Hypothalamus (tissue), 51 donors: ENCODE measurements at places on chromosomes 2 and 18.

DNA sequence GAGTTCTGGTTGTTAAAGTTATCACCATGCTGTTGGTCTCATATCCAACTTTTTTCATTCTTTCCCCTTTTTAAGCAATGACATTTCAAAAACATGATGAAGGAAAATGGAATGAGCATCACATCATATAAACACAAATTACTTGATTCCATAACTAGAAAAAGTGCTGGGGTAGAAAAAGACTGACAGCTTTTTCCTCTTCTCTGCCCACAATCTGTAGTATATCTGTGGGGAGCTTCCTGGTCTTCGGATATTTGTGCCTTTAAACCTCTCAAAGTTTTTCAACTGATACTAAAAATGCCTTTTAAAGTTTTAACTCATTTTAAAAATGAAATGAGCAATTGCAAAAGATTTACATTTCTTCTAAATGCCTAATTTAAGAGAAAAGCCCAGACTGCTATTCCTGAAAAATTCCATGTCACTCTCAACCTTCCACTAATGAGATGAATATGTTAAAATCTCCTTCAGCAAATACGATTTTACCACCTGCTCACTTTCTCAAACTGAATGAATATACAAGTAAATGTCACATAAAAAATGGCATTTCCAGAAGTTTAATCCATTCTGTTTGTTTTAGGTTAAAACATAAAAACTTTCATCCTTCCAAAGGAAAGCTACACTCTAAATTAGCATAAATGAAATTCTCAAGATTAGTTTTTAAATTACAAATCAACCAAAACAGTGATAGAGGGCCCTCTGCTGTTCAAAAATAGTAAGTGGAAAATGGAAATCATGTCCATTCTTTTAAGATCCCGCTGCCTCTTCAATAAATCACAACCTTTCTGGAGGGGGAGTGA is 2.1 kb downstream of the DNAH7 start:
- no peak for DNase-seq

DNA sequence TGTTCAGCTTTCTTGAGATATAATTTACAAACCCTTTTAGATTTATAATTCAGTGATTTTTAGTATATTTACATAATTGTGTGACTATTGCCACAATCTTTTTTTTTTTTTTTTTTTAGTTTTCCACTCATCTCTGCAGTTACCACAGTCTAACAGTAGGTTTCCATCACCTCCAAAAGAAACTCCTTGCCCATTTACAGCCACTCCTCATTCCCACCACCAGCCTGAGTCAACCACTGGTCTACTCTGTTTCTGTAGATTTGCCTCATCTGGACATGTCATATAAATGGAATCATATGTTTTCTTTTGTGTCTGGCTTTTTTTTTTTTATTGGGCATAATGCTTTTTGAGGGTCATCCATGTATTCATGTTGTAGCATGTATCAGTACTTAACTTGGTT is 16.1 kb downstream of the MTX2 start:
- DNase-seq: no peak

DNA sequence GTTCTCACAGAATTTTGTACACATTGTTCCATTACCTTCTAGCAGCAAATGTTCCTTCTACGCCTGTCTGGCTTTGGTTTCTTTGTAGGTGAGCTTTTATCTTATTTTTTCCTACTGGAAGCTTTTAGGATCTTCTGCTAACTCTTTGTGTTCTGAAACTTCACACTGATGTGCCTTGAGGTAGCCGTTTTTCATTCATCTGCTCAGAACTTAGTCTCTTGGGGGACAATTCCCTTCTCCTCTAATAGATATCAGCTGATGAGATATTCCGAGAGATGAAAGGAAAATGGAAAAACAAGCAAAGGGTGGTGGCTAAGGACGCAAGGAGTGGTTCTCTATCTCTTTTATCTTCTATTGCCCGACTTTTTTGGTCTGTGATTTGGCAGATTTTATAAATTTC is 27.8 kb upstream of the LPIN1 start:
- DNase-seq: no peak

DNA sequence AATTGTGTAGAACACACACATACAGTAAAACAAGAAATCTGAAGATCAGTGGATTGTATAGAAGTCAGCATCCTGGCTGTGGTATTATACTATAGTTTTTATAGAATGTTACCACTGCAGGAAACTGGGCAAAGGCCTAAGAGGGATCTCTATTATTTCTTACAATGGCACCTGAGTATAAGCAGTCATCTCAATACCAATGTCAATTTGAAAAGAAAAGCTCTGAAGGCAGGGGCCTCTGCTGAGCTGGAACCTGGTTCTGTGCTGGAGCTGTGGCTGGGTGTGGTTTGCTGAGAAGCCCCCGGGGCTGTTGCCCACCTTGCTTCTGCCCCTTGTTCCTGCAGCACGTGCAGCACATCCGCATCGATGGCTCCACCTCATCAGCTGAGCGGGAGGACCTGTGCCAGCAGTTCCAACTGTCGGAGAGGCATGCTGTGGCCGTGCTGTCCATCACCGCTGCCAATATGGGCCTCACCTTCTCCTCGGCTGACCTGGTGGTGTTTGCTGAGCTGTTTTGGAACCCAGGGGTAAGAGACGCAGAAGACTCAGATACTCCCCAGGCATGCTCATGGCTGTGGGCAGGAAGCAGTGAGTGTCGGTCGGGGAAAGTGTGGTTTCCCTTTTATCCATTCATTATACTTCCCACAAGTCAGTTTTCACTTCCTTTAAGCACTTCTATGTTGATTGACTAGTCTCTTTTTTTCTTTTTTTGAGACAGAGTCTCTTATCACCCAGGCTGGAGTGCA is 23.5 kb upstream of the RPL37A start:
- no peak for DNase-seq

GRCh38 chr2:173854840-173855239 is 110.3 kb downstream of the SP3 start:
- DNase-seq: no peak

DNA sequence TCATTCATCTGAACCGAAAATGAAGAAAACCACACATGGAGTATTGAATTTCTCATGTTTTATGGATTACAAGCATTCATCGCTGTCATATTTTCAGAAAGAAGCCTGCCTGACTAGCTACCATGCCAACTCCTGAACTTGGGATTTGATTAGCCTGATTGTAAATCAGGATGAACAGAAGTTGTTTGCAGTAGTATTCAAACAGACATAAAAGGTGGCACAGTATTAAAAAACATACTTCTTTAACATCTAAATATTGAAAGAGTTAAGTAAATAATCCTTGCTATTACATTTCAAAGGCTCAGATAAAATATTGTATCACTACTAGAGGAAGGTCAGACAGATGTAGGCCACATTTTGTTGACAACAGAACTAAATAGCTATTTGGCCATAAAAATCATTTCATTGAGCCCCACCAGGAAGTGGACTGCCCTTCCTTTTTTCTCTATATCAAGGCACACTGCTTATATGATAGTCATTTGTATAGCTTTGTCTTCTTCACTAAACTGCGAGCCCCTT is 21.6 kb downstream of the SLC38A11 start:
- no peak for DNase-seq

GRCh38 chr18:56884511-56884910 is 233.4 kb downstream of the WDR7 start:
- no peak for DNase-seq

DNA sequence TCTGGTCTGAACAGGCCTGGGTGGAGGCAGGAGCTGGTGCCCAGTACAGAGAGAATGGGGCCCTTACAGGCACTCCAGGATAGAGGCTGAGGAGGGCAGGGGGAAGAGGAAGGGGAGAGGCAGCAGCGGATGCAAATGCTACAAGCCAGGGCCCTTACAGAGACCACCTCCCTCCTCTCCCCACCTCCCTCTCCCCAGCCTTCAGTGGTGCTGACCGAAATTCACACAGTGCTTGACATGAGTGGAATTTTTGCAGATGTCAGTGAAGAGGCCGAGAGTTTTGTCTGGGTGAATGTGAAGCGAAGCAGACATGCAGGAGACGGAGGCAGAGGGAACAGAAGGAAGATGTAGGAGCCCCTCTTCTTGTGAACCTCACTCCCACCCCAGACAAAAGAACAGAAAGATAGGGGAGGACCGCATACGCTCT is 31.9 kb downstream of the CIB4 start:
- no peak for DNase-seq

GRCh38 chr2:202377207-202377761 is 1.2 kb downstream of the BMPR2 start:
- DNase-seq: peak; percentile 22

DNA sequence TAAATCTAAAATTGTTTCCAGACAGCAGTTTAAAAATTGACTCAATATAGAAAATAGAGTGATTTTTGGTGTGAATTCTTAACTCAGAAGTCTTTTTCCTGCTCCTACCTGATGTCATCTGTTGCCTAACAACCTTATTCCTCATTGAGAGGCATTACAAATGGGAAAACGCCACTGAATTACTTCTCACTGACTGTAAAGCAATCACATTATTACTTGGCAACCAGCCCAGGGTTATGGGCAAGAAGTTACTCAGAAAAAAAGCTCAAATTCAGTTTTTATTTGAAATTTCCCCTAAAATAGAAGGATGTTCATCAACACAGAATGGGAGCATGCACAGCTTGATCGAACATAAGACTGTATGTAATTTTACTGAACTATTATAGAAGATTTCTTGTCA is 201.8 kb upstream of the GULP1 start:
- no peak for DNase-seq

DNA sequence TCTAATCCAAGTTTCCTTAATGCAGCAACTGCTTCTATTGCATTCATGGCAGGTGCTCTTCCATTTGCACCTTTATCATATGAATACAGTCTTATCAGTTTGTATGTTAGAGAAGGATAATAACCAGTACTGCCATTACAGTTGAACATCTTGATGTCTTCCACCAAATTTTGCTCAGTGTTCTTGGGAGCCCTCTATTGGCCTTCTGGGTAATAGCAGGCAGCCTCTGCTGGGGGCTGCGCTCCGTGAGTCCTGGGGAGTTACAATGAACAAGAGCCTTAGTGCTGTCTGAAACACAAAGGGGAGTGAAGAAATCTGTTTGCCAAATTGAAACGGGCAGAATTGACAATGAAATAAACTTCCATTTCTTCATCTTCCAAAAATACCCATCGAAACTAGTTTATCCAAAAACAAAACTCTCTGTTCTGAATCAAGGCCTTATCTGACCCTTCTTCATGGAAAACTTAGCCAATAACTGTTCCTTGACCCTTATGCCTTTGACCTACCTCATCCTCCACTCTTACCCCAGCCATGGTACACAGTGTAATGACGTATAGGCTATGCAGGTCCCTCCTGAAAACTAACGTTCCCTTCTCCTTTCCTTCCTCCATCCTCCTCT is 79.9 kb downstream of the ALK start:
- no peak for DNase-seq

GRCh38 chr2:155145758-155146229 is 447.3 kb downstream of the KCNJ3 start:
- no peak for DNase-seq

DNA sequence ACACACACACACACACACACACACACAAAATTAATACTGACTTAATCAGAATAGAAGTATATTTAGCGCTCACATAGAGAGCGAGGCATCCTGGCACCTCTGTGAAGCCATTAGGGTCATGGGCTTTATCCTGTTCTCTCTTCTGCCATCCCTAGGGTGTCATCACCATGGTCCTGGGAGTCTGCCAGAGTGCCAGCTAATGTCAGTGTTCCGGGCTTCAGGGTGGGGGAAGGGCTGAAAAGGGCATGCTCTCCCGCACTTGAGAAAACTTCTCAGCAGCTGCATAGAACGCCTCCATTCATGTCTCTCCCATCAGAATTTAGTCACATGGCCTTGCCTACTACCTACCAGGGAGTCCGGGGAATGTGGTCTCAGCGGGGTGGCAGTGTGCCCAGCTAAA is 19.7 kb upstream of the DYNC2LI1 start:
- DNase-seq: no peak

DNA sequence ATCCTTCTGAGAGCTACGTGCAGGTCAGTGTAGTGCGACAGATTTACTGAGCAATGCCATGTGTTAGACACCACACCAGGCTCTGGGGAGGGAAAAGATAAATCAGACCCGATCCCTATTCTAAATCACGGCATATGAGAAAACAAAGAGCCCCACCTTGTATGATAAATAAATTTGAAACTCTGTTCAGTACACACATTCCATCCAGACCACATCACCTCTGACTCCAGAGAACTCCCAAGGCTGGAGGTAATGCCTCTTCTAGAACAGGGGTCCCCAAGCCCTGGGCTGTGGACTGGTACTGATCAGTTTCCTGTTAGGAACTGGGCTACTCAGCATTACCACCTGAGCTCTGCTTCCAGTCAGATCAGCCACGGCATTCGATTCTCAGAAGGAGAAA is 77.3 kb downstream of the QPCT start:
- no peak for DNase-seq

GRCh38 chr2:188902901-188903491 is 71.2 kb upstream of the COL3A1 start:
- no peak for DNase-seq

- no peak for DNase-seq
These were observed 36.0 kb upstream of the FZD5 start for GRCh38 chr2:207805566-207806226.

- no peak for DNase-seq
These were observed 108.0 kb downstream of the FAM168B start for GRCh38 chr2:130985206-130985780.

DNA sequence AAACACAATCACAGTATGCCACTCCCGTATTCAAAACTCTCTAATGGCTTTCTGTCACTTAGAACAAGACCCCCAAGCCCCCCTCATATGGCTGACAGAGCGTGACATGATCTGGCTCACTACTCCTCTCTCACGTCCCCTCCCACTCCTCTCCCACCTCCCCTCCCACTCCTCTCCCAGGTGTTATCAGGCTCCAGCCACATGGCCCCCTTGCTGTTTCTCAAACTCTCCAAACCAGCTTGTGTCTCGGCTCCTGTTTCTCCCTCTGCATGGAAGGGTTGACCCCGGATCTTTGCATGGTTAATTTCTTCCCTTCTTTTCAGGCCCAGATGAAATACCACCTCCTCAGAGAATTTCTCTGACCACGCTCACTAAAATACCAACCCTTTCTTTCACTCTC is 180.8 kb downstream of the SLC8A1 start:
- no peak for DNase-seq

- DNase-seq: no peak
These were observed 122.2 kb upstream of the ITGB6 start for GRCh38 chr2:160322320-160322719.

DNA sequence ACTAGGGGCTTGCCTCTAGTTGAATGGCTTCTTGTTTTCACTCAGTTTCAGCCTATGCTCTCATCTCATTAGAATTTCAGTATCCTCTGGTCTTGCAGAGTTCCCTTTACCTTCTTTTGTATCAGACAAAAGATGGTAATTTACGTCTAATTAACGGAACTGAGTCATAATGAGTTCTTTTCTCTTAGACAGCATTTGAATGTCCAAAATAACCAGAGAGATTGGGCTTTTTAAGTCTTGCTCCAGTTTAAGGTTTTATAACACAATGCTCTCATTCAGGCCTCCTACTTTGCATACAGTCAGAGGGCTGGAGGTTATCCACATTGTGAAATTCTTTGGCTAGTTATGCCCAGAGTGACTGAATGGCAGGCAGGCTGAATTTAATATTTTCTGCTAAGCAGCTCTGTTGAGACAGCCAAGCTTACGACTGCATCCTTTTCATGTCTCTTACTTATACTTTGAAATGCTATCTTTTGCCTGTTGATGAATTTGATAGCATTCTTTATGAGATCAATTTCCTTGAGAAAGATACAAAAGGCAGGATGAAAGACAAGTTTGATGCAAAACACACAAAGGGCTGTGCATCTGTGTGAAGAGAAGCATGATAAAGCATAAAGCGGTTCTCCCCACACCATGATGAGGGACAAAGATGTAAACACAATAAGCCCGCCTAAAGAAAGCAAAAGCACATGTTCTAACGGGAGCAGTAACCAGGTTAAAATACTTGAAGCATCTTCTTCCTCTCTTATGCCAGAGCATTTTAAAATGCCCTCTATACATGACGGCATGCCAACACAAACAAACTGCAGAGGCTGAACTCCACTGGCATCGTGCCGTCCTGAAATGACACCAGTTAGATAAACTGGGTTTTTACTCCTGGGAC is 90.0 kb downstream of the CDH2 start:
- DNase-seq: no peak
